HCT116 (cell line): ENCODE measurements at places on chromosomes 12 and 14.

- DNase-seq: no peak
These were observed 463.1 kb downstream of the RAD51B start for GRCh38 chr14:68282479-68283377.

- DNase-seq: no peak
These were observed 1115.0 kb downstream of the VRK1 start for GRCh38 chr14:97912217-97912616.

DNA sequence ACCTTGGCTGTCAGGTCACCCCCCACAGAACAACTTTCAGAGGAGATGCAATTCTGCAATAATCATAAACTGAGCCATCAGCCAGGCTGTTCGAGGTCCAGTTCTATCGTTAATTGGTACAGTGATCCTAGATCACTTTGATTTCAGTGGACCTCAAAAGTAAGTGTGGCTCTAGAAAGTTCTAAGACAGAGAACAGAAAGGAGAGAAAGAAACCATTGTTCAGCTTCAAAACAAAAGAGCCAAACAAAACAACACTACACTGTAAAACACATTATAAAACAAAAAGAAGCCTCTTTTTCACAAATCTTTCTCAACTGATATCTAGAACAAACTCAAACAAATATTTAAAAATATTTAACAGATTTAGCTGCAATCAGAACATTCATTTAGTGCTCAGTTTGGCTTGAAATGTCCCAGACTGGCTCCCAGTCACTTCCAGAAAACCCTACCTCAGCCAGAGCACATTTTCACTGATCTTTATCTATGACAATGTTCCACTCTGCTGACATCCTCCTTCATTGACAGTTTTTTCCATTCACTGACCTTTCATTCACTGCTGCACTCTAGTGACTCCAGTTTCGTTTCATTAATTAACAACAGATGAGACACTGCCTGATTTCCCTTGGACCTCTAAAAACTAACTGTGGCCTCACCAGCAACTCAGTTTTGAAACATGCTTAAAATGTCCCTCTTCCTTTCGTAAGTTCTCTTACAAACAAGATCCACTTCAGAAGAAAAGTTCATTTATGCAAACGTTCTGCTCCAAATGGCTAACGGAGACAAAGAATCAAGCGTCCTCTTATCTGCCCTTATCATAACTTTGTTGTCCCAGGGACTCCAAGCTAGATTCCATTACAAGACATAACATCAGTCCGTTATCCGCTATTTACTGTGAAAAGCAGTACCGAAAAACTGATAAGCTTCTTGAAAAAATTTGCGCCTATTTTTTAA lies 56.8 kb downstream of the DUSP16 start:
- no peak for DNase-seq

GRCh38 chr12:120470150-120470784 lies 719 bp upstream of the SRSF9 start:
- no peak for DNase-seq

GRCh38 chr14:60154671-60155070 lies 10.5 kb downstream of the DHRS7 start:
- DNase-seq: no peak

- DNase-seq: no peak
These were observed 49.0 kb downstream of the NTF3 start for GRCh38 chr12:5480938-5481303.

DNA sequence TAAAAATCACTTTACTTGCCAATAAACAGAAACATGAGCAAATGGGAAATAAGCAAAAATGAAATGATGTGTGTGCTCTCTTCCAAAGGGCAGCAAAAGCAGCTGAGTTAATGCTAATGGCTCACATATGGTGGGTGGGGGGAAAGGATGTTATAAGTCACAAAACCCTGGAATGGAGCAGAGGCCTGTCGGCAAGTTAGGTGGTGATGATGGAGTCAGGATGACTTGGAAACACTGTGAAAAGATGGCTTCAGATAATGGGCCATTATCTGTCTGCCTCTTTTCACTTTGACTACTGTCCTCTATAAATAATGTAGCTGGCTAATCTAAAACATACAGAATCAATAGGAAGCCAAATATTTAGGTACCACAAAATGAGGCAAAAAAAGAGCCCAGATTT lies 228.7 kb downstream of the APAF1 start:
- no peak for DNase-seq

- no peak for DNase-seq
These were observed 22.2 kb downstream of the TMEM63C start for GRCh38 chr14:77203611-77204458.

DNA sequence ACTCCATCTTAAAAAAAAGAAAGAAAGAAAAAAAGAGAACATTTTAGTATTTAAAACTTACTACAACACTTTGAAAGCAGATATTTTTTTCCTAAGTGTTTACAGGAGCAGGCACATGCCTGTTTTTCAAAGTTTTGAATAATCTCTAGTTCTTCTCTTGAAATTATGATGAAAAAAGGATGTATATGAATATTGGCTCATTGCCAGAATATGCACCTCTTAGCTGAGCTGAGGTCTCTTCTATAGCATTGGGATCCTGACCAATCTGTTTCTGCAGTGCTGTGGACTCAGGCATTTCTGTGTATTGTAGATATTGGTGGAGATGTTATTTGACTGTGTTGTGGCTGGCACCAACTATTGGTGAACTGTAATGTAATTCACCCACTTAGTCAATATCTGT lies 15.0 kb downstream of the TECPR2 start:
- no peak for DNase-seq

DNA sequence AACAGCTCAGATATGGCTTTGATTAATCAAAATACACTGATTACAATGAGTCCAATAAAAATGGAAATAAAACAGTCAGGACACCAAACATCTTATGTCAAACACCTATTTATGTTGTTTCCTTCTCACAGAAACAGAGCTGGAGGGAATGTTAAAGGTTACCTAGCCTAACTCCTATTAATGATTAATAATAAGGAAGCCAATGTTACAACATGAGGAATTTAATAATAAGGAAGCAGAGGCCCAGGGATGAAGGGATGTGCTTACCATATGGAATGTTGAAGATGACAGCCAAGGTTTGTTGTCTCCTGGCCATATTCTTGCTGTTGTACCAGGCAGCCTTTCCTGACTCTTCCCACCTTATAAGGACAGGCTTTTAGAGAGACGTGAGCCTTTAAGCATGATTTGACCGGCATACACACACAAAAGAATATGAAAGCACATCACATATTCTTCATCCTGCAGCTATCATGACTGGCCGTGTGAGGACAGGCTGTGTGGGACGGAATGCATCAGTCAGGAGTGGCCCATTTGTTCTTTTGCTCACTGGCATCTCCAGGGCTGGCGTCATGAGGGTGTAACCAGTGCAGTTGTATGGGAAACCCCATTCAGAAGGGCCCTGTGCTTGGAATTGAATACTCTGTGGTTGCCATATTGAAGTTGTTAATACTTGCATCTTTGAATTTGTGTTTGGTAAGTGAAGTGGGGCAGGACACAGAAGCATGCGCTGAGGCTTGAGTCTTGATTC lies 3.1 kb upstream of the GPRC5D start:
- DNase-seq: no peak

GRCh38 chr12:113537751-113538087 lies 66.0 kb upstream of the LHX5 start:
- DNase-seq: no peak

GRCh38 chr12:93025145-93026103 lies 96.3 kb upstream of the EEA1 start:
- DNase-seq: peak; percentile 45

DNA sequence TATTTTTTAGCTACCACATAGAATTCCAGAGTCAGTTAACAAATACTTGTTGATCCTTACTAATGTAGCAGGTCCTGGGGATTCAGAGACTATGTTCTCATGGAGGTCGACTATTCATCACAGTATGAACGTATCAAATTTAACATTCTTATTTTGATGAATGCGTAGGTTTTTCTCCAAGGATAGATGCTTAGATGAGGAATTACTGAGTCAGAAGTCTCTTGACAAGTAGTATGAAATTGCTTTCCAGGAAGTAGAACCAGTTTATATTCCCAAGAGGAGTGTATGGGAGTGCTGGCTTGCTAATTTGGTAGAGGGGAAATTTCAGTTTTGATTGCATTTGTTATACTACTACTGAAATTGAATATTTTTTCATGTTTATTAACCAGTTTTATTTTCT lies 42.8 kb upstream of the CRADD start:
- DNase-seq: no peak

DNA sequence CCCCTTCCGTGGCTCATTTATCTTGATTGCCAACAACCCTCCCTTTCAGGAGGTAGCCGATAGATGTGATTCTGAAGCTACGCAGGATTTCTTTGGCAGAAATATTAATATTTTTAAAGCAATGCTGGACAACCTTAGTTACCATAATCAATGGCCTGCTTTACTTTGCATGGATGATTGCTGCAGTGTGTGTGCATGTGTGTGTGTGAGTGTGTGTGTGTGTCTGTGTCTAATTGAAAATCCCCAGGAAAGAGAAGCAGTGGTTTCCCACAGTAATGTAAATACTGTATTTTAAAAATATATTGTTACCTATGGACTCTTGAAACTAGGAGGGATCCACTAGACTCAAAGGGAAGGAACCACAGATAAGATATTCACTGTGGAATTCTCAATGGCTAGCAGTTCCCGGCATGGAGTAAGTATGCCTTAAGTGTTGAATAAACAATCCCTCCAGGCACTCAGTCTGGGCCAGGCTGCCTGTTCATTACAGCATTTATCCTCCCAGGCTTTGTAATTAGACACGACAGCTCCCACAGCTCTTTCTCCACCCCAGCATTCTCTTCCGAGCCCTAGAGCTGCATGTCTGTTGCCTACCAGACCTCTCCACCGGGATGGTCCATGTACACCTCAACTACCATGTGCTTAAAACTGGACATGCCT lies 22.5 kb upstream of the C14orf132 start:
- DNase-seq: no peak

- DNase-seq: no peak
These were observed 135.2 kb upstream of the KRR1 start for GRCh38 chr12:75646329-75647210.

- no peak for DNase-seq
These were observed 51.6 kb upstream of the GPR68 start for GRCh38 chr14:91295851-91296796.

DNA sequence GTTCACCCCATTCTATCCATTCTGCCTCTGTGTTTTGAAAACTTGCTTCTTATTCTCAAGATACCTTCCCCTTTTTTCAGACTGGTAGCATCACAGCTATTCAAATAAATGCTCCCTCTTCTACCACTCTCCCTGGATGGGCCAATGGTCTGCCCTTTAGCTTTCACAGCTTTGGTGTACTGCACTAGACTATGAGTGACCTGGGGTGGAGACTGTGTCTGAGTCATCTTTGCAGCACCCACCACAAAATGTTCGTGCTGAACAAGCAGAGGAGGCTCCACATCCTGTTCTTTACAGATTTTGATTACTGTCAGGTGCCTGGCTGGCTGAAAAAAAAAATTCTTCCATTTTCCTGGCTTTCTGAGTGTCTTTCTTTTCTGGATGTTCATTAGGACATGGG lies 1104.1 kb upstream of the TMEM132C start:
- no peak for DNase-seq

DNA sequence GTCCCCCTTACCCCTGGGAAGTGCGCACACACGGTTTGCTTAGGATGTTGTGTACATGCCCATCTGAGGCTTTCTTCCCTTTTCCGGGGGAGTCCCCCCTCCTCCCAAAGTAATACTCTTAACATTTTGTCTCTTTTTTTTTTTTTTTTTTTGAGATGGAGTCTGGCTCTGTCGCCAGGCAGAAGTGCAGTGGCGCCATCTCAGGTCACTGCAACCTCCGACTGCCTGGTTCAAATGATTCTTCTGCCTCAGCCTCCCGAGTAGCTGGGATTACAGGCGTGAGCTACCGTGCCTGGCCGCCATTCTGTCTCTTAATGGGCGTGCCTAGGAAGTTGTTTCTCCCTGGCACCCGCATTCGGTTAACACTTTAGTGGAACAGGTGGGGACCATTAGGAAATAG lies 4.5 kb upstream of the GMFB start:
- DNase-seq: no peak

DNA sequence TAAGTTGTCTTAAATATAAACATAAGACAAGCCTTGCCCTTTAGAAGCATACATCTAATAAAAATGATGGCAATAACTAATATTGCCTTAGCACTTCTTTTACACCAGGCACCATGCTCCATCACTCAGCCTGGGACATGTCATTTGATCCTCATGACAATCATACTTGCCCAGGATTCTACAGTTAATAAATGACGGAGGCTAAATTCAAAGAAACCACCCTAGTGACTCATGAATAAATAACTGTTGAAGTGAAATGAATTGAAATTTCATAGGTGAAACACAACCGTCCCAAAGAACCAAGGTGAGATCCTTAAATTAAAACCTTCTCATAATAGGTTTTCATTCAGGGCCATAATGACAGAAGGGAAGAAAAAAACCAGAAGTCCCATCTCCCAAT lies 89.5 kb downstream of the GRIN2B start:
- no peak for DNase-seq

DNA sequence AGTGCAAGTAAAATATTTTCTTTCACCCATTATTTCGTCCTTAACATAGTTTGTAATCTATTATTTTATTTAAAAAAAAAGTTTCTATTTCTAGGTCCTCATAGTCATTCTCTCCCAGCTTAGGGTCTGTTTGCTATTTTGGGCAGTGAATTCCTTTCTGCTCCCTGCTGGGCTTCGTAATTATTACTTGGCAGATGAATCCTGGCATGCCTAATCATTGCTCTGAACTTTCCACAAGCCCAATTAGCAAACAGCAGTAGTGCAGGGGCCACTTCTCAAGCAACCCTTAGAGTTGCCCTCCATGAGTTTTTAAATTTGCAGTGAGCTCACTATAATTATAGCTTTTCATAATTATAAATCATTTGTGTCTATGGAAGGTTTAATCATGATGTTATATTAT lies 1378.3 kb upstream of the SEL1L start:
- DNase-seq: no peak

GRCh38 chr12:116975779-116976393 lies 65.1 kb downstream of the FBXW8 start:
- DNase-seq: no peak

DNA sequence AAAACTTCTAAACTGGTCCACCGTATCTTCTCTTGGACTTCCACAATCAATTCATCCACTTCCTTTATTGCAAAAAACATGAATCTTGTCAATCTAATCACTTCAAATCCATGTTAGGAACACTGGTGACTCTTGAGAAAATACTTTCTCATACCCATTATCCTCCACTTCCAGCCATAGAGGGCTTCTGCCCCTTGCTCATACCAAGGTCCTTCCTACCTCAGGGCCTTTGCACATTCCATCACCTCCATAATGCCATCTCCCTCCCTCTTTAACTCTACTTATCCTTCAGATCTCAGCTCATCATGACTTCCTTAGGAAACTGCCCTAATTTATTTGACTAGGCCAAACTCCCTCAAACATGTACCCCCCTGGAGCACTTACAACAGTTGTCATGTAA lies 16.6 kb downstream of the STXBP6 start:
- DNase-seq: no peak
